ENCODE measurements at places on chromosomes 7 and 10.

DNA sequence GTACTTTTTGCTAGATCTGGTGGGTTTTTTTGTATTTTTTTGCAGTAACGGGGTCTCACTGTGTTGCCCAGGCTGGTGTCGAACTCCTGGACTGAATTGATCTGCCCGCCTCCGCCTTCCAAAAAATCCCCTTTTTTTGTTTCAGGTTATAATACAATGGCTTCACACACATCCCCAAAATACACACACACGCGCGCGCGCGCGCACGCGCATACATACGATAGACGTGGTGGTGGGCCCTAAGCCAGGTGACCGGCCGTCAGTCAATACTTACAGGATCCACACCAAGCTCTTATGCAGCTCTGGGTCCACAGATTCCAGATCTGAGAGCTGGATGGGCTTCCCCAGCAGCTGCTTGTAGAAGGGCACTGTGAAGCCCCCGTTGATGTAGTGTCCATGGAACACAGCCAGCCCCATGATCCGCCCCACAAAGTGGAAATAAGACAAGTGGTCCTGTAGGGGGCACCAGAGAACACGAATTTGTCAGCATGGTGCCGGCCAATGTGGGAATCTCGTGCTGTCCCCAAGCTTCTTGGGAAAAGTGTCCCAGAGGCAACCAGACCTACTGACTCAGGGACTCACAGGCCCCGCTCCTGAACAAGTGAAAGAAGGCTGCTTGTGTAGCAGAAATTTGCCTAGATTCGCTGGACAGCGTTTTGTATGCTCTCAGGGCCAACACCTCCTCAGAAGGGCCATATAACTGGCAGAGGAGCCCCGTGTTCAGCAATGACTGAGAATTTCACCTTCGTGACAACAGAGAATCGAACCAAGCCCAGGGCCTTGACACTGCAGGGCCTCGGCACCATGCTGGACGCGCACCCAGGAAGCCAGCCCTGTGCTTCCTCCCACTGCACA lies 103.6 kb downstream of the SMURF1 start:
- peak; percentile 53 for DNase-seq

GRCh38 chr10:37713132-37713501 lies 144.3 kb downstream of the ZNF248 start:
- no peak for DNase-seq

- DNase-seq, result no peak
These were observed 38.3 kb upstream of the INPP5A start for GRCh38 chr10:132499367-132499685.

DNA sequence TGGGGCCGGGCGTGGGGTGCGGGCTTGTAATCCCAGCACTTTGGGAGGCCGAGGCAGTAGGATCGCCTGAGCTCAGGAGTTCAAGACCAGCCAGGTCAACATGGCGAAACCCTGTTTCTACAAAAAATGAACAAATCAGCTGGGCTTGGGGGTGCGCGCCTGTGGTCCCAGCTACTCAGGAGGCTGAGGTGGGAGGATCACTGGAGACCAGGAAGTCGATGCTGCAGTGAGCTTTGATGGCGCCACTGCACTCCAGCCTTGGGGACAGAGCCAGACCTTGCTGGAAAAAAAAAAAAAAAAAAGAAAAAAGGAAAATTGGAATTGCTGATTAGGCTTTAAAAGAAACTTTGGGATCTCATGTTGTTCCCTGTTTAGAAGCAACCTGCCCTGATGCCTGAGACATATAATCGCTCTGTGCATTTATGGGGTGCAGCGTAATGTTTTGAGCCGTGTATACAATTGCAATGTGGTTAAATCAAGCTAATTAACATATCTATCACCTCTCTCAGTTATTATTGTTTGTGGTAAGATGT lies 851 bp downstream of the AKR1E2 start:
- no peak for DNase-seq

DNA sequence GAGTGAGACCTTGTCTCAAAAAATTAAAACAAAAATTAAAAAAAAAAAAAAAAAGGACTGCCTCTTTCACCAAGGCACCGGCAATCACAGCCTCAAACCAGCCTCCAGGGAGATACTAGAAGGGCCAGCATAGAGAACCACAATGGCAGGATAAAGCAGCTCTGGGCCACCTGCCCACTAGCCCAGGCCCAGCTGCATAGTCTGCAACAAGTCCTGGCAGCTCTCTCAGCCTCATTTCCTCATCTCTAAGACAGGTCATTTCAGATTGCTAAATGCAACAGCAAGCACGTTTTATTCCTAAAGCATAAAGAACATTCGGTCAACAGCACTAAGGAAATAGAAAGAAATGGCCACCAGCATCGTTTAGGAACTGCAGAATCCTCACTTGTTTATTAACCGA lies 28.8 kb downstream of the XPNPEP1 start:
- no peak for DNase-seq

DNA sequence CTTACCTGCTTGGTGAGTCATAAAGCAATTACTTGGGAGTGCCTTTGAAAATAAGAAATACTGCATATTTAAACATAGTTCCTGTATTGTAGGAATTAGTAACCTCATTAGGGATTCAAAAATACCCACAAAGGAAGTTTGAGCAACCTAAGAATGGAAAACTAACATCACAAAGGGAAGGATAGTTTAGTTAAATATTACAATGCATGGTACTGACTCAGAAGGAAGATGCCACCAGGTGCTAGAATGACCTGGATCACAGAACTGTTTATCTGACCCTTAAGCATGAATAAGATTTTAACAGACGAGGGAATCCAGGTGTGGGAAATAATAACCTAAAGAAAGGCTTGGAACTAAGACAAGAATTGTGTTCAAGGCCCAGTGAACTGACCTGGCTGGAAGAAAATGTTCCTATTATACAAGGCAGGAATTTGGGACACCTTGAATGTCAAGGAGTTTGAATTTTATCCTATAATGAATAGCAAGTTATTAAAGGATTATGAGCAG lies 106.4 kb downstream of the GSAP start:
- no peak for DNase-seq

DNA sequence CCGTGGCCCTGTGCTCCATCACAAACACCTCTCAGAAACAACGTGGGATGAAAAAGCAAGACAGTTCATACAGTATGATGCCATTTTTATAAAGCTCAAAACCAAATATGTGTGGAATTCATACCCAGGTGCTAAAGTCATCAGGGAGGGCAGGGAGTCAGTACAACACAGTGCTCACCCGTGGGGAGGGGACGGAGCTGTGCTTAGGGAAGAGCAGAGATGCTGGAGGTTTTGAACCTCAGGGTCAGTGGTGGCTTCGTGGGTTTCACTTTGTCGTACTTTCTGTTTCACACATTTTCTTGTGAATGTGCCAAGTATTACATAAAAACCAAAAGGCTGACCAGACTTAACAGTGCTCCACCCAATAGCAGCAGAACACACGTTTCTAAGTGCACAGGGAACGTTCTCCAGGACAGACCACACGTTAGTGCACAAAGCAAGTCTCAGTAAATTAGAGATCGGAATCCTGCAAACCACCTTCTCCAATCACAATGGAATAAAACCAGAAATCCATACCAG lies 21.2 kb downstream of the ZMIZ2 start:
- DNase-seq, result no peak

Data from effector CD4-positive, alpha-beta T cell (primary cell).